Urothelium cell line (cell line): ENCODE measurements at places on chromosomes 3 and 15.

- no peak for DNase-seq
These were observed 3.8 kb downstream of the GOLIM4 start for GRCh38 chr3:168091941-168092340.

- no peak for DNase-seq
These were observed 1.6 kb upstream of the ITGB5 start for GRCh38 chr3:124888482-124889441.

- no peak for DNase-seq
These were observed 2.9 kb downstream of the RBPMS2 start for GRCh38 chr15:64772488-64772887.

DNA sequence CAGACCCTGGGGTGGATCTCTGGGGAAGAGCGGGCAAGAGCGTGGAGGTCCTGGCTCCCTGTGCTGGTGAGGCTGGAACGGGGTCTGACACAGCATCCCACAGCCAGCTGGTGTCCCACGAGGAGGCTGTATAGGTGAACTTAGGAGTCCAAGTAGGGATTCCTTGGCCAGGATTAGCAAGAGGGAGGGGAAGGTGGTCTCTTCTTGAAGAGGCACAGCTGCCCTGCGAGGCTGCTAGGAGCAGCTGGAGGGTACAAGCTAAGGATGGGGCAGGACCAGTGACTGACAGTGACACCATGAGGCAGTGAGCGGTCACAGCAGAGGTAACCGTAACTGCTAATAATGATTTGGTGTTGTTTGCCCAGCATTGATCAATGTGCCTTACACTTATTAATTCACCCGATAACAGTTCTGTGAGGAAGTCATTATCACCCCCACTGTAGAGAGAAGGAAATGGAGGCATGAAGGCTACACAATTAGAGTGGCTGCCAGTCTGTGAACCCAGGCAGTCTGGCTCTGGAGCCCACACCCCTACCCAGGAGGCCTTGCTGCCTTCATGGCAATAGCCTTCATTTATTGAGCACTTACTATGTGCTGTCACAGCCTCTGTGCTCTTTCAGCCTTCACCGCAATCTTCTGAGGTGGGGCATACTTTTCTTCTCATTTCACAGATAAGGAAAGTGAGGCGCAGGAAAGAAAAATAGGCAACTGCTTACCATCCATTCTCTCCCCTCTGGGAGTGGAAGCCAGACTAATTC is 59.4 kb downstream of the TMEM44 start:
- DNase-seq: no peak

DNA sequence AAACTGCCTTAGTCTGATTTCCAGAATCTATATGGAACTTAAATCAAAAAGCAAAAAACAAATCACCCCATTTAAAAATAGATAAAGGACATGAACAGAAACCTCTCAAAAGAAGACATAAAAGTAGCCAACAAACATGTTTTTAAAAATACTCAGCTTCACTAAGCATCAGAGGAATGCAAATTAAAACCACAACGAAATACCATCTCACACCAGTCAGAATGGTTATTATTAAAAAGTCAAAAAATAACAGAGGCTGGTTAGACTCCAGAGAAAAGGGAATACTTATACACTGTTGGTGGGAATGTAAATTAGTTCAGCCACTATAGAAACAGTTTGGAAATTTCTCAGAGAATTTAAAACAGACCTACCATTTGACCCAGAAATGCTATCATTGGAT is 367.9 kb downstream of the ZIC4 start:
- DNase-seq: no peak

DNA sequence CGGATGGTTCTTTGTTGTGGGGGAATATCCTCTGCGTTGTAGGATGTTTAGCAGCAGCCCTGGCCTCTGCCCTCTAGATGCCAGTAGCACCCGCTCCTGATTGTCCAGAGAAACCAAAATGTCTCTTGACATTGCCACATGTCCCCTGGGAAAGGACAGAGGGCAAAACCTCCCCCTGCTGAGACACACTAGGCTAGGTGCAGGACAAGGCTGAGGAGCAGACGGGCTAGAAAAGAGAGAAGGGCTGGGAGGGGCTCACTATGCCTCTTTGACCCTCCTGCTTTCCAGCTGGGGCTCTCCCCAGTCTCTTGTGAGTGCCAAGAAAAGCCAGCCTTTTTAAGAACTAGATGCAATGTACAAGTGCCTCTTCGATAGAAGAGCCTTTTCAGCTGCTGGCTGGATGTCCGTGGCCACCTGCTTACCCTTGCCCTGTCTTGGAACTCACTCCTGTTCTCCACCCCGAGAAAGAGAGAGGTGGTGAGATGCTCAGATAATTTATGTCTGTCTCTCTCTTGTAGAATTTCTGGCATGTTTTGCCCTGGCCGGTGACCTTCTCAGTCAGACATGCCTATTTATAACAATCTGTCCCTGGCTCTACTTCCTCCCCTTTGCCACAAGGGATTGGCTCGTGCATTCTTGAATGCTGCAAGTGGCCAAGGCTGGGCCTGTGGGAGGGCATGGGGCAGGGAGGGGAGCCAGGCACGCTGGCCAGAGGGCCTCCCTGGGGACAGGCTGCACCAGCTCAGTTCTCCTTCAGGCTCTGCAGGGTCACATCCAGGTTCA is 142.6 kb downstream of the RPLP1 start:
- DNase-seq: no peak
